Thoracic aorta (tissue), 2 donors: ENCODE measurements at places on chromosomes 12 and 14.

DNA sequence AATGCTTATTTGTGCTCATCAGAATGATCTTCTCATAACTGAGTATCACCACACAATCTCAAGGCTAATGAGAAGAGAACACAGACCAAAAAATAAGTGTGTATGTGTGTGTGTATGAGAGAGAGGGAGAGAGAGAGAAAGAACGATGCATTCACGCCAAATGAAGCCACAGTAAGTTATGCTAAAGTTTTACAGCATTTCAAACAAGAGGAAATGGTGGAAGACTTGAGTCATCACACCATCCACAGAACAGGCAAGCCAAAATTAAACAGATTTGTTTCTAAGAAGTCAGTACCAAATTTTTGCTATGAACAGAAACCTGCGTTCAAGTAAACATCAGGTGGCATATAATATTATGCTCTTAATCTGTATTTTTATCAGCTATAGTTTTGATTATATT lies 141.2 kb downstream of the MED13L start:
- DNase-seq: no peak

DNA sequence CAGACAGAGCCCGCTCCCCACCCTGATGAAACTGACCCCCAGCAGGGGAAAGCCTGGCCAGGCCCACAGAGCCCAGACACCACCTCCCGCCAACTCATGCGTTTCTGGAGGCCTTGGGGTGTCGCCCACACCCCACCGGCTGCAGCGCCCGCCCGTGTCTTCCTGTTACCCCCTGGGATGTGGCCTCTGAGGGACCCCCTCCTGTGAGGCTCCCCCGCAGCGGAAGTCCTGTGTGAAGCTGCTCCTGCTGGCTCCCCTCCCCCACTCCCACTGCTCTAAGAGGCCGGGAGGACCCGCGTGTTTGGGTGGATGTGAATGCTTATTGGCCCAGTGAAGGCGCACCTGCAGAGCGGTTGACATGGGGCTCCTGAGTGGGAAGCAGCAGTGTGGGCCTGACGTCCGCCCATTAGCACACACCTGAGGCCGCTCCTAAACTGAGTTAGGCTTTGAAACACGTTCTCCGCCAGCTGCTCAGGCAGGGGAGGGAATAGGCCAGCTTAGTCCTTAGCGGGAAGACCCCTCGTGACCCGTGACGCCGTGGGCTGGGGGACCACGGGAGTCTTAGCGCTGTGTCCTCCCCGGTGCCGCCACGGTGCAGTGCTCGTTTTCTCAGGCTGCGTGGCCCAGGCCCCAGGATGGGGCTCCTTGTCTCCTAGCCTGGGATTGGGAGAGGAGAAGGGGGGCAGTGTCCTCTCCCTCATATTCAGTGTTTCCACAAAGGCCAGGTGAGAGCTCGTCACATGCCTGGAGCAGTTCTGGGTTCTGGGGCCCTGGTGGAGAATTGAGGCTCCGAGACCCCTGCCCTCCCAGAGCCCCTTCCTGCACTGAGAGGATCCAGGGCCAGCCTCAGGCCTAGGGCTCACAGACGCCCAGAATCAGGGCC lies 323.4 kb upstream of the SFSWAP start:
- DNase-seq: no peak

GRCh38 chr12:64694130-64695040 lies 64.8 kb downstream of the GNS start:
- no peak for DNase-seq

DNA sequence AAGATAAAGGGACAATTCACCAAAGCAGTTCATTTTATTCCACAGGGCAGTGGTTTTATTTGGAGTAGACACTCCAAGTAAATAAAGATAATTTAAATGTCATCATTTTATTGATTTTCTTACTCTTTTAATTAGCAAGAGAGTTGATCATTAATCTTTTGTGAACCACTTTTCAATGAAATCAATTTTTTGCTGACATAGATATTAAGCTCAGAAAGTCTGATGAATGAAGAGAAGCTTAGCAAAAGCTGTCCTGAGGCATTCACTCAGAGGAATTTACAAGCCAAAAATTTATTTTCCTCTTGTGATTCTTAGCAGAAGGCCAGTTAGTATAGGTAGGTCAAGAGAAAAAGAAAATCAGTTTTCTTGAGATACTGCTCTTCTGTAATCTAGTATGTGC lies 618.0 kb downstream of the CCER1 start:
- no peak for DNase-seq

DNA sequence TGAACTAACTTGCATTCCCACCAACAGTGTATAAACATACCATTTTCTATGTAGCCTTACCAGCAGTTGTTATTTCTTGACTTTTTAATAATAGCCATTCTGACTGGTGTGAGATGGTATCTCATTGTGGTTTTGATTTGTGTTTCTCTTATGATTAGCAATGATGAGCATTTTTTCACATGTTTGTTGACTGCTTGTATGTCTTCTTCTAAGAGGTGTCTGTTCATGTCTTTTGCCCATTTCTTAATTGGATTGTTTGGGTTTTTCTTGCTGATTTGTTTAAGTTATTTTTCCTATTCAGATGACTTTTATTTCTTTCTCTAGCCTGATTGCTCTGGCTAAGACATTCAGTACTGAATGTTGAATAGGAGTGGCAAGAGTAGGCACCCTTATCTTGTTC lies 230.3 kb downstream of the DAD1 start:
- DNase-seq: no peak

- DNase-seq: no peak
Measured at GRCh38 chr12:30002677-30003076, 218.9 kb upstream of the TMTC1 start.

DNA sequence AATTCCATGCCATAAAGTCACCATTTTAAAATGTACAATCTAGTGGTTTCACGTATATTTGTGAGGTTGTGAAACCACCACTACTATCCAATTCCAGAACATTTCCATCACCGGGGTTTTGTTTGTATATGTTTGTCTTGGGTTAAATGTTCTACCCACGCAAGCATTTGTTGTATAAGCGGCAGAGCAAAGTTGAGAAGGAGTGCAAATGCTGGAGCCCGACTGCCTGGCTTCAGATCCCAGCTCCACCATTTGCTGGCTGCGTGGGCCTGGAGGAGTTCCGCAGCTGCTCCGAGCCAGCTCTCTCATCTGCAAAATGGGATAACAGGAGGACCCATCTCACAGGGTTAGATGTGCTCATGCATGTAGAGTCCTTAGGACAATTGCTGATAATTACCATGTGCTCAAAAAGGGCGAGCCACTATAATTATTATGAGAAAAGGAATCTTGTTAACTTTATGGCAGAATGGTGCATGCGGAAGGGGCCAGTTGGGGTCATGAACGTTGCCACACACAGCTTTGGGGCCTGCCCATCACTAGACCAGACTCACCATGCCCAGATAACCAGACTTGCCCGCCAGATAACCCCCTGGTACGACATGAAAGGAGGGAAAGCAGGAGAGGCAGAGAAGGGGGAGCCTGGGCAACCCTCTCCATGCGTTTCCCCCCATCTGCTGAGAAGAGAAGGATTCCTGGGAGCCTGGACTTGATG lies 6.4 kb downstream of the ACTN1 start:
- no peak for DNase-seq
